ENCODE measurements at places on chromosomes 3 and 15.

- no peak for DNase-seq
Measured at GRCh38 chr3:81876826-81877225, 115.4 kb upstream of the GBE1 start.

DNA sequence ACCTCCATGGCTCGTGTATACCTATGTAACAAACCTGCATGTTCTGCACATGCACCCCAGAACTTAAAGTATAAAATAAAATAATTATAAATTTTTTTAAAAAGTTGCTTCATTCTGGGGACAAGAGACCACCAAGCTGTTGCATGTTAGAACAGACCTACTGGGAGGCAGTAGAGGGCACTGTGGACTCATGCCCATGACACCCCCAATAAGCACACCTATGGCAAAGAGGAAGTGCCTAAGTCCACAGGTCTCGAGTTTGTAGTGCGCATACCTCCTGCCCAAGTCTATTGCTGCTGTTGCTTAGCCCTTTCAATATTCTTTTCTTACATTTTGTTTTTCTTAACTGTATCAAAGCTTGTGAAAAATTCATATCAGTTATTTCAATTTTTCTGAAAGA, 267.9 kb upstream of the THBS1 start:
- no peak for DNase-seq

DNA sequence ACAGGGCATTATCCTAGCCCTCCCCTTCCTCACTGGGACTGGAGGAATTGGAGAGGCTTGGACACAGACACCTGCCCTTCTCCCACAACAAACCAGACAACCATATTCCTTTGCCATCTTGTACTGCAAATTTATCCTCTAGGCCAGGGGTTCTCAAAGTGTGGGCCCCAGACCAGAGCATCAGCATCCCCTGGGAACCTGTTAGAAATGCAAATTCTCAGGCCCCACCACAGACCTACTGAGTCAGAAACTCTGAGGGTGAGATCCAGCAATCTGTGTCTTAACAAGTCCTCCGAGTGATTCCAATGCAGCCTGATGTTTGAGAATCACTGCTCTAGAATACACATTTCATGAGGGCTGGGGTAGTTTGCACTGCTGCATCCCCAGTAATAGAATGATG, 115.4 kb downstream of the OXNAD1 start:
- no peak for DNase-seq

GRCh38 chr3:113147681-113148261, 63.6 kb upstream of the BOC start:
- DNase-seq: no peak

Data from activated CD8-positive, alpha-beta memory T cell treated with anti-CD3 and anti-CD28 coated beads for 4 hours (primary cell).